Renal pelvis (tissue), 12 donors: ENCODE measurements at places on chromosomes 6 and 20. TPM values are rescaled to one million over a fixed set of nuclear protein-coding genes. Genes with fewer than 3 reads are reported as not detected.

DNA sequence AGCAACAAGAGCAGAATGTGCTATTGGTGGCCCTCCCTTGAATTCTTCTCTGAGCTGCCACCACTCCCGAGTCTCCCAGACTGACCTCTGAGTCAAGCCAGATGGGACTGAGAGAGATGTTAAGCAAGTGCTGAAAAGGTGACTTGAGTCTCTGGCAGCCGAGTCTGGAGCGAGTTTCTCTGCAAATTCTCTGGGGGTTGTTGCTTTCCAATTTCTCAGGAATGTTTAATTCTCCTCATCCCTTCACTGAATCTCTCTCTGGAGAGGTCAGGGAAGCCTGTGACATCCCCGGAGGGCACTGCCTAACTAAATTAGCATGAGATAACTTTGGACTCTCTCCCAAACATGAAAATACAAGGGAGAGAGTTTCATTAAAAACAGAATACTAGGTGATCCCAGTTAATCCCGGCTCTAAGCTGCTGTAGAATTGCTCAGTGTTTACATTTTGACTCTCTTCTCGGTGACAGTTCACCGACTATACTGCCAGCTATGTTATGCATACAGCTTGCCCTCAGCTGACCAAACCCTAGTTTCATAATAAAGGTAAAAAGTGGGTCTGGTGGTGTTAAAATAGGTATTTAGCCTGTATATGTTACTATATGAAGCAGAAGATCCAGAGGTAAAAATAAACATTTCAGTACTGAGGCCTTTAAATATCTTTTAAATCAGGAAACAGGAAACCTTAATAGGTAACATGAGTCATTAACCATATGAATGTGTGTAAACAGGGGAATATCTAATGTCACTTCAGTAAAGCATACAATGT, 157.9 kb downstream of the FOXC1 start:
- no peak for DNase-seq

- DNase-seq = no peak
Observed at GRCh38 chr6:81515562-81516453, 236.7 kb downstream of the TENT5A start.

DNA sequence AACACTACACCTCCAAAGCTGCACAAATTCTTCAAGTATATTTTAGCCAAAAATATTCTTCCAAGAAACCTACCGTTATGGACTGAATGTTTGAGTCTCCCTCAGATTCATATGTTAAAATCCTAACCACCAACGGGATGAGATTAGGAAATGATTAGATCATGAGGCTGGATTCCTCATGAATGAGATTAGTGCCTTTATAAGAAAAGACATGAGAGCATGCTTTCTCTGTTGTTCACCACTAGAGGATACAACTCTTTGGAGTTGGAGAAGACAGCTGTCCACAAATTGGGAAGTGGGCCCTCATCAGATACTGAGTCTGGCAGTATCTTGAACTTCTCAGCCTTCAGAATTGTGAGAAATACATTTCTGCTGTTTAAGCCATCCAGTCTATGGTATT, 7.1 kb upstream of the SLC17A4 start:
- DNase-seq = no peak

- no peak for DNase-seq
Observed at GRCh38 chr20:25605148-25605547, 18.7 kb downstream of the NANP start.

- DNase-seq = no peak
Observed at GRCh38 chr20:48879612-48880245, 41.8 kb upstream of the ARFGEF2 start.

- DNase-seq = no peak
Observed at GRCh38 chr20:6819599-6819998, 52.1 kb downstream of the BMP2 start.

DNA sequence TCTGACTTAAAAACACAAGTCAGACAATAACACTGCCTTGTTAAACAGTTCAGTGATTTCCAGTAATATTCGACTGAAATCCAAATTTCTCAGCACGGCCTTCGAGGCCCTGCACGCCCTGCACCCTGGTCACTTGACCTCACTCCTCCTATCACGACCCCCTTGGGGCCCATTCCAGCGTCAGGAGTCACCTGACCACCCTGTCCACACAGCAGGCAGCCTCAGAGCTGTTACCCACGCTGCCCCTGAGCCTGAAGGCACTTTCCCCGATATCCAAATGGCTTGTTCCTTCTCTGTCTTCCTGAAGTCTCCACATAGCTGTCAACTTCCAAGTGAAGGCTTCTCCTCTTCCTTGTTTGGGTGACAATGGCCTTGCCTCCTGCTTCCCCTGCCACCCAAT, 33.1 kb upstream of the SMOC2 start:
- DNase-seq = no peak

The VSTM2L gene
- 1.5 TPM for polyA plus RNA-seq

- DNase-seq = no peak
Observed at GRCh38 chr20:36629719-36630681, 16.0 kb downstream of the SLA2 start.

DNA sequence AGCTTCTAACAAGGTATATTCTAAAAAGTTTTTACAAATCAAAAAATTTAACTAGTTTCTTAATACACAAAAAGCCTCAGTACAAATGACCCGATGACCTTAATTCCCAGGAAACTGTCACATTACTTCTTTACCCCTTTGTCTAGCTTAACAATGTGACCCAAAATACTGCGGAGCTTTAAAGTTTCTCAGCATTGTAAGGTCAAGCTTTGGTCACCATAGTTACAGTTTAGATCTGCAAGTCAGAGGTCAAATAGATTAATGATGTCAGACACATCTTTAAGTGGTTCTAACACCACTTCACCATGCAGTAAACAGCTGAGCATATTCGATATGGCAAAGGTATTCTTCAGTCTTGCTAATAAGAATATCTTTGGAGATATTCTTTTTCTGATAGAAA, 36.8 kb upstream of the FLRT3 start:
- no peak for DNase-seq

The COL12A1 gene
- polyA plus RNA-seq = 54.9 TPM

The SEL1L2 gene
- polyA plus RNA-seq = not detected

GRCh38 chr20:38970302-38970701, 8.2 kb downstream of the DHX35 start:
- no peak for DNase-seq

The C20orf204 gene
- polyA plus RNA-seq = 1.3 TPM

The COL11A2 gene
- polyA plus RNA-seq = 7.7 TPM

DNA sequence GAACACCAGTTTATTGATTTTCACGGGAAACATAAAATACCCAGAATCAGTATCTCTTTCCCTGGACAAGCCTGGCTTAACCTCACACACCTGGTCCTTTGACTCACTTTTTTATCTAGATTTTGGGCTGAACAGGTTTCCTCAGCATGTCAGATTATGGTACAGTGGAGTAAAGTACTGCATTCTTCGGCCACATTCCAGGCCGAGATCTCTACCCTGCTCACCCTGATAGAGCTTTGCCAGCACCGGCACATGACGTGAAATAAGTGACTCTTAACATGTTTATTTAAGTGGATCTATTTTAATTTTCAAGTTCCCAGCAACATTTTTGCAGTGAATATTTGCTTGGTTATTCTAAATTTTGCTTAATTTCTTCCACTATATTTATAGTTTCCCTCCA, 79.0 kb upstream of the POPDC3 start:
- DNase-seq = no peak

GRCh38 chr6:134190883-134191282, 127.0 kb downstream of the SGK1 start:
- no peak for DNase-seq

The CALHM4 gene
- polyA plus RNA-seq = 1.1 TPM

GRCh38 chr20:32316667-32317066, 39.2 kb downstream of the KIF3B start:
- DNase-seq = no peak

GRCh38 chr6:127180426-127180825, 62.0 kb downstream of the RSPO3 start:
- no peak for DNase-seq

The CEP57L1 gene
- polyA plus RNA-seq = 24.7 TPM
